ENCODE measurements at places on chromosomes 3 and 15.

DNA sequence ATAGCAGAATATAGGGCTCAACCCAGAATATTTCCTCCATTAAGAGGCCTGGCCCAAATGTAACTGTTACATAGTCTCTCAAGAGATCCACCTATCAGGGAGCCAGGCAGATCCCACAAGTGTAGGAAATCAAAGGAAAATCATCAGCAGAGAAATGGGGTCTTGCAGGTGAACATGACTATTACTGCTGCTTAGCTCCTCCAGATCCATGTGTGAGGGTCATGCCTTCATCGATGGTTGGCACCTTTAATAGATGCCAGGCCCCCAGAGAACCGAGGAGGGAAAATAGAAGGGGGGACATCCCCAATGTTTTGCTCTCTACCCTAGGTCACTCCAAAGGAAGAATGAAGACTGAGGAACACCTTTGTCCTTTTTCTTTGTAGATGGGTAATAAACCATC lies 1029.9 kb upstream of the CADM2 start:
- ATAC-seq = no peak

DNA sequence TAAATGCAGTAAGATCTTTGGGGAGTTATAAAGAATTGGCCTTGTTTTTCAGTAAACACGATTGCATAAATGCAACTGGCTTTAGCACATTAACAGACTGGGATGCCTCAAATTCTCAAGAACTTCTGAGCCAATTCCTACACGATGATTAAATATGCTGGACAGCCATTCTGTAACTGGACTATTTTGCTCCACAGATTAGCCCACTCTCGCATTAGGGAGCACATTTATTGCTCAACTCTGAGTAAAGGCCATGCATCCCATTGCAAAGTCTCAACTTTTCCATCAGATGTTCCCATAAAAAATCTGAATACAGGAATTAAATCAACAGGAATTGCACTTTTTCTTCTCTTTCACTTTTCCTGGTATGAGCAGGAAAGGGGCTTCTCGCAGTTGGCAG lies 66.7 kb upstream of the PRICKLE2 start:
- ATAC-seq = no peak

DNA sequence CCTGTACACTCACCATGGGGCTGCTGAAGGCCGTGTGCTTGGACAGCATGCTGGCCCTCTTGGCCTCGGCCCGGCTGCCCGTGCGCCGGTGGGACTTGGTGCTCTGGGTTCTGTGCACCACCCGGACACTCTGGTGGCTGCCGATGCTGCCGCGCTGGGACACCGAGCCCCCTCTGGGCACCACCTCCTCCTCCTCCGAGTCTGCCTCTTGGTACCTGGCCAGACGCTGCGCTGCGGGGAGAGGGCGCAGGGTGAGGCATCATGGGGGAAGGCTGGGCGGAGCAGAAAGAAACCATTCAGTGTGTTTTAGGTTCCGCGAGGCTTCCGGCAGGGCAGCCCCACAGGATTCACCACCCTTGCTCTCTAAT lies 145.0 kb downstream of the ATP10A start:
- ATAC-seq = no peak

DNA sequence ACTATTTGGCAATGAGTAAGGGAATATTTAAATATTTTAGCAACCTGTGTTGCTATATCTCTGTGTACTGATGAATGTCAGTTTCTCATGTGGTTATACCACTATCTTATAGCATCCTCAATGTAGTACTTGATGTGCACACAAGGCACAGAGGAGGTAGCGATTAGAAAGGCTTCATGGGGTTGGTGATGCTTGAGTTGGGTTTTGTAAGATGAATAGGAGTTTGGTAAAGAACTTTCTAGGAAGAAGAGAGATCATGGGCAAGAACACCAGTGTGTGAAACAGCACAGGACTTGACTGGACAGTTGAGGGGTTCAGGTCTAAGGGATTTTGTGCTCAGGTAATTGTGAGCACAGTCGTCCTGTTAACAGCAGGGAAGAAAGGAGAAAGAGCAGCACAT lies 38.1 kb downstream of the LPP start:
- no peak for ATAC-seq

All from activated T-helper 17 cell treated with anti-CD3 and anti-CD28 coated beads, Interleukin-2, amount 50 U/mL, for 72 hours (primary cell).